G401 (cell line): ENCODE measurements at places on chromosomes 1 and 21.

- DNase-seq = no peak
Measured at GRCh38 chr1:12143631-12144155, 23.1 kb upstream of the TNFRSF1B start.

GRCh38 chr1:14939527-14940284 lies 213.8 kb upstream of the TMEM51 start:
- DNase-seq = no peak

GRCh38 chr1:234185438-234185837 lies 187.8 kb upstream of the COA6 start:
- DNase-seq = no peak

GRCh38 chr1:68516066-68516465 lies 19.2 kb upstream of the DEPDC1 start:
- DNase-seq = no peak

- no peak for DNase-seq
Measured at GRCh38 chr1:207818971-207819451, 67.2 kb downstream of the CD46 start.

GRCh38 chr1:227797144-227797543 lies 18.3 kb upstream of the PRSS38 start:
- no peak for DNase-seq

GRCh38 chr1:190258003-190258402 lies 219.7 kb downstream of the BRINP3 start:
- DNase-seq = no peak
